ENCODE measurements at places on chromosomes 16 and 17.

DNA sequence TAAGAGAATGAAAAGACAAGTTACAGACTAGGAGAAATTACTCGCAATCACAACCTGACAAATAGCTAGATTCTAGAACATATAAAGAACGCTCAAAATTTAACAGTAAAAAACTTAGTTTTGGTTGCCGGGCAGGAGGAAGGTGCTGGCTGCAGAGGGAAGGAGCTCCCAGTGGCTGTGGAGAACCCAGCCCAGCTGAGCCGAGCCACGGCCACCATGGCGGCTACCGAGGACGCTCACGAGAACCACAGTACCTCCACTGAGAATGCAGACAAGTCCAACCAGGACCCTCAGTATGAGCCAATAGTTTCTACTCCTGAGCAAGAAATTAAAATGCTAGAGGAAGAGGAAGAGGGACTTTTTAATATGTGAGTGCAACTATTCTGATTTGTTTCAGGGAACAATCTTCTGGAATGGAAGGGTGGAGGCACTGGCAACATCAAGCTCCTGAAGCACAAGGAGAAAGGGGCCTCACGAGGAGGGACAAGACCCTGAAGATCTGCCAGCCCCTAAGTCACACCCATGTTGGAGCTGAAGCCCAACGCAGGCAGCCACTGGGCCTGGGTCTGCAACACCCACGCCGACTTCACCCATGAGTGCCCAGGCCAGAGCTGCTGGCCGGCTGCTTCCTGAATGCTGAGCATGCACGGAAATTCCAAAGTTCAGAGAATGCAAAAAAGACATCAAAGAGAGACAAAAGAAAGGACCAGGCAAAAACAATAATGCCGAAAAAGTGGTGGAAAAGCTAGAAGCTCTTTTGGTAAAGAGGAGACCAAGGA, 55.0 kb downstream of the DNAH17 start:
- DNase-seq, result no peak

DNA sequence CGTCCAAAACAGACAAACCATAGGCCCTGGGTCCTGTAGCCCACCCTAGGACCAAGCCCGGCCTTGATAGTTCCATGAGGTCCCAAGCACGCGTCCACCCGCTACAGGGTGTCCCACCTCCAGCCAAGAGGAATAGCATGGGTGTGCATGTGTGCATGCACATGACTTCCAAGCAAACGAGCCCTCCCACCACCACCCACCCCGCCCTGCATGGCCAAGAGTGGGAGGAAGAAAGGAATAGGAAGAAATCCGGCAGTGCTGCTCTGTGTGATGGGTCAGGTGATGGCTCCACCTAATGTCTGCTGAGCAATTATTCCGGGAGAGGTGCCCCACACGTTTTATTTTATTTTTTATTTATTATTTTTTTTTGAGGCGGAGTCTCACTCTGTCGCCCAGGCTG, 184.6 kb downstream of the ZNF423 start:
- DNase-seq, result no peak

GRCh38 chr17:43475494-43476089, 8.2 kb upstream of the DHX8 start:
- DNase-seq, result no peak

DNA sequence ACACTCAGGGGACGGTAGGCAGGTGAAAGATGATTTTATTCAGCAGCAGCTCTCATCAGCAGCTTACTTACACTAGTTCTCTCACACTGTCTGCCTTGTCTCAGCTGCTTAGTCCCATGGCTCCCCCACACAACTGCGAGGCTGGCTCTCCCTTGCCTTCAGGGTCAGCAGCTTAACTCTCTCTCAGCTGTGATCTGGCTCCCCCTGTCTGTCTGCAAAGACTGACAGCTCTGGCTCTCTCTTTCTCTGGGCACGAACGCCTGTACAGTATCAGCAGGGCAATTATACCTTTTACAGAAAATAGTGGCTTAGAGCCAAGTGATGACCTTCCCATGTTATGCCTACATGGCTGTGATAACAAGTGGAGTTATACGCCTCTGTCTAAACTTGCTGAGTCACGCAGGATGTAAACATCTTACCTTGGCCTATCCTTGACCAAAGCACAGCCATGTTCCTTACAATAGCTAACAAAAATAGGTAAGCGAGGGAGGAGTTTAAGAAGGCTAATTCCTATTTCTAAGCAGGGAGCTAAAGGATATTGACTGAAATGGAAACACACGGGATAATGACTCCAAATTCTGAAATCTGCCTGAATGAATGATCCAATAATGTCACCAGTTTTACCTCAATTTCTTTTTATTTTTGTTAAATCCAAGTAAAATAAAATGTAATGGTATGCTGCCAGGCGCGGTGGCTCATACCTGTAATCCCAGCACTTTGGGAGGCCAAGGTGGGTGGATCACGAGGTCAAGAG, 1.1 kb upstream of the NDUFAB1 start:
- DNase-seq, result no peak

DNA sequence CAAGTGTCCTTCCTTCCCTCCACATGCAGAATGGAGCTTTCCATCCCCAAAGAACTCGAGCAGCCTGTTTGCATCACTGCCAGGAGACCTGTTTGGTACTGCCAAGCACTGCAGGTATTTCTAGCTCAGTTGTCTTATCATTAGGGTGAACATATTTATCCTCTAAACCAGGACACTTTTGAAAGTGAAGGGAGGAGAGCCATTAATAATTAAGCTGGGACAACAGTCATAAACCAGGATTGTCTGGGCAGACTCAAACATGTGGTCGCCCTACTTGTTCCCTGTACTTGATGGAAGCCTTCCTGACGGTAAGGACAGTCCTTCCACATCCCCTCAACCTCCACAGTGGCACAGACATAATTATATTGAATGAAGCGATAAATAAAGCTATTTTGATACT, 67.4 kb downstream of the PRKCA start:
- DNase-seq, result no peak

DNA sequence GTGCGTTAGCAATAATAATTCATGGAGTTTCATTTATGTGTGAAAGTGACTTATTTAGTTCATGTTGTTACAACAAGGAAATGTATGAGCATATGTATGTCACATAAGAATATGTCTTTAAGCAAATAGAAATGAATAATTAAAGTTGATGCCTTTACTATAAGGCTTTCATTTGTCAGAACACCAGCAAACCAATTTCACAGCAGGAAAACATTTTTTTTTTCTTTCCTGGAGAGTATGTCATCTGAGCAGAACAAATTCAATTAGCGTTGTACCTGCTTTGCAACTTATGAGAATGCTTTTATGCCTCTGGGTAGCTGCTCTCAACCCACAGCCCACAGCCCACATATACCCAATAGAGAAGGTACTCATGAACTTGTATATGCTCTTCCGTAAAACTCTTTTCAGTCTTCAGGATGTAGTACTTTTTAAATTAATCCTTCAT, 26.3 kb upstream of the APOH start:
- no peak for DNase-seq

- no peak for DNase-seq
Observed at GRCh38 chr16:78690510-78690909, 591.1 kb downstream of the WWOX start.

DNA sequence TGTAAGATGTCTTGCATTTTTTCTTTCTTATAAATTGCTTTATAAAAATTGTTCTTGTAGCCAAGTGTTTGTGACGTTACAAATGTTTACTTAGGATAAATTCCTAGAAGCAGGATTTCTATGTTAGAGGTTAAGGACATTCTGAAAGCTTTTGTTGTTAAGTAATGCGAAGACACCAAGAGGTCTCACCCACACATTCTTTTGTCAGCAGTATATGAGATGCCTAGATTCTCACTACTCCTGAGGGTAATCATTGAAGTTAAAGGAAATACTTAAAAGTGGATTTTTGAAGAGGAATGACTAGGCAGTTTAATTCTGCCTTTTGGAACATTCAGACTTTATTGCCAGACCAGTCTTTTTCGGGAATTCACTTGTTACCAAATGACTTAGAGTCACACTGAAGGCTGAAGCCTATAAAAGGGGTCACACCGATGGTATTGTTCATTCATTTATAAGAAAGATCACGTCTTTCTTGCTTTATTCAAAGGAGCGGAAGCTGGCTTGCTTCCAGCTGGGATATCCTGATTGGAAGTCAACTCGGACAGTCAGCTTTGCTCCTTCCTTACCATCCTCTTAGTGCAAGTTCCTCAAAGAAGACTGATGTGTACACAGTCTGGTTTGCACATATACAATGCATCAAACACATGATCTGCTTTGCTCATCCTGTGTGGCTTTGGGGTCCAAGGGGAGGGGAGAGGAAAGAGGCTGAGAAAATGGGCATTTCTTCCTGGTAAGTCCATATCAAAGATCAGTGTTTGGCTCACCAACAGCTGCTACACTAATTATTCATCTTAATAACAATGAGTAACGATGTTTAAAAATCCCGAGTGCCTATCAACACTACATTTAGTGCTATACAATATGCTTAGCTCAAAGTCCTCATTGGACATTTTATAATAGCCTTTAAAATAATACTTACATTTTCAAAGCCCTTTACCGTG, 160.0 kb downstream of the MAP2K6 start:
- no peak for DNase-seq

DNA sequence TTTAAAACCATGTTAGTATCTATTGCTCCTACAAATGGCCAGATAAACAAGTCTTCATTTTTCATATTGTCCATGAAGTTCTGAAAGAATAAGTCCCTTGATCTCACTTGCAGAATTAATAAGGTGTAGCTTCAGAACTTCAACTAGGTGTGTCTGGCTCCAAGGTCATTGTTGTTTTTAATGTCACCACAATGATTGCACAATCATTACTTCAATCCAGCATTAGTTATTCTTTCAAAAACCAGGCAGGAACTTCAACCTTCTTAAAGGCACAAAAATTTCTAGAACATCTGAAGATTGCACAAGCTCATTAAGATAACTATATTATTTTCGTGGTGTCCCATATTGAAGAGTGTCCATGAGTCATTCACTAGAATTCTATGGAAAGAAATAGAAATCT, 1386.4 kb downstream of the CDH11 start:
- DNase-seq, result no peak
